Right hindlimb (tissue), 1 donor: ENCODE measurements at places on chromosomes 2 and 18.

GRCh38 chr2:37459095-37459981, 114.9 kb downstream of the QPCT start:
- no peak for DNase-seq

DNA sequence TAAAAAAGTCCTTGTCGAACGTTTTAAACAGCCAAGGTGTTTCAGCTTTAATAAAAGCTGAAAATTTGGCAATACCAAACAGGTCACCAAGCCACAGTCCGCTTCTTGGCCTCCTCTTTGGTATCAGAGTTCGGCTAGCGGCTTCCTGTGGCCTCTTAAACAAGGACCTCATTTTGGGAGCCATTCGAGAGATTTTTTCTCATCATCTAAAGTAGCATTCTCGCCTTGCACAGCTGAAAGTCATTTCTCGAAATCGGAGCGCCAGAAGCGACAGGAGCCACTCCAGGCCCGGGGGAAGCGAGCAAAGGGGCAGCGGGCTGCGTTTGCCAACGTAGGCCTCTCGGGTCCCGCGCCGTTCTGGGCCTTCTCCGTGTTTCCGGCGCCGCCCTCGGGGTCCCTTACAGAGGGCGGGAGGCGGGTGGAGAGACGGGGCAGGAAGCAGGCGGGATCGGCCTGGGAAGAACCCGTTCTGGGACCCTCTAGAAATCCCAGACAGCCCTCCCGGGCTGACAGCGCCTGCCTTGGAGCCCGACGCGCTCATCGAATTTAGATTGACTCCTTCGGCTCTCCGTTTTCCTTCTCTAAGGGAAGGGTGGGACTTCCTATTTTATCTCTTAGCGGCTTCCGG, 522 bp upstream of the ZNF407 start:
- peak; percentile 84 for DNase-seq

DNA sequence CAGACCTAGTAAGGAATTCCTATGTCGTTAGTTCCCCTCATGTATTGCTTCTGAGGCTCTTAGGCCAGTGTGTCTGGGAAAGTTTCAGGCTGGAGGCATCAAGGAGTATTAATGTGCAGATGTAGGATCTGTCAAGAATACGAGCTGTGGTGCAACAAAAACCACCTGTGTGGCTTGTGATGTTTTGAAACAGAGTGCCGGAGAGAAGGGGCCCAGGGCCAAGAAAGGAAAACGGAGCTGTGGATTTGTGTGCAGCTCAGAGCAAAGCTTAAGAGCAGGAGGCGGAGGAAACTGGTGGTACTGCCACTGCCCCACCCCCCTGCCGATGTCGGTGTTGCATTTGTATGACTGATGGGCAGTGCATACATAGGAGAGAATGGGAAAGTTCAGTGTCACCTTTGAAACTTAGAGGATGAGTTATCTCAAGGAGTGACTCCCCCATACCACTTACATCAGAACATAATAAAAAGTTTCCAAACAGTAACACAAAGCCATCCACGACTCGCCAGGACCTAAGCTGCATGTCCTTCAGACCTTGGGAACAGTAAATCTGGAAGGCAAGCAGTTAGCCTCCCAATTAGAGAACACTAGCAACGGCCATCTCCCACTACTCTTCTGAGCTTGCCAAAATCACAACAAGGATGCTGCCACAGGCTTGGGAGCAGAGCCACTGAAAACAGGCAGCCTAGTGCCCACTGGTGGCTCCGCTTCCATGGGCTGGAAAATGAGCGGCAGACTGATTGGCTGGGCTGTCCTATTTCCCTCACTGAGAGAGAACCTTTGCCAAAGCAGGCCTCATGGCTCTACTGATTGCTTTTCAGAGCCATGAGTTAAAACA, 152.7 kb upstream of the NT5C1B start:
- DNase-seq, result peak; percentile 56

- DNase-seq, result no peak
Measured at GRCh38 chr2:120596191-120596811, 139.4 kb upstream of the GLI2 start.

DNA sequence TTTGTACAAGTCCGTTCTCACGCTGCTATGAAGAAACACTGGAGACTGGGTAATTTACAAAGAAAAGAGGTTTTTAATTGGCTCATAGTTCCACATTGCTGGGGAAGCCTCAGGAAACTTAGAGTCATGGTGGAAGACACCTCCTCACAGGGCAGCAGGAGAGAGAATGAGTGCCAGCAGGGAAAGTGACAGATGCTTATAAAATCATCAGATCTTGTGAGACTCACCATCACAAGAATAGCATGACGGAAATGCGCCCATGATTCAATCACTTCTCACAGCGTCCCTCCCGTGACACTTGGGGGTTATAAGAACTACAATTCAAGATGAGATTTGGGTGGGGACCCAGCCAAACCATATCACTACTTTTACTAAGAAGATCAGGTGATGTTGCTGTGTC, 285.8 kb downstream of the TMX3 start:
- no peak for DNase-seq

- DNase-seq, result no peak
Measured at GRCh38 chr2:85266146-85267041, 61.4 kb downstream of the TGOLN2 start.

GRCh38 chr18:9782073-9782857, 74.2 kb downstream of the RAB31 start:
- DNase-seq, result no peak

GRCh38 chr2:42928692-42929545, 136.5 kb upstream of the HAAO start:
- DNase-seq, result no peak

GRCh38 chr2:59383473-59383872, 1142.3 kb upstream of the FANCL start:
- no peak for DNase-seq
